ENCODE measurements at places on chromosomes 5 and 9.

DNA sequence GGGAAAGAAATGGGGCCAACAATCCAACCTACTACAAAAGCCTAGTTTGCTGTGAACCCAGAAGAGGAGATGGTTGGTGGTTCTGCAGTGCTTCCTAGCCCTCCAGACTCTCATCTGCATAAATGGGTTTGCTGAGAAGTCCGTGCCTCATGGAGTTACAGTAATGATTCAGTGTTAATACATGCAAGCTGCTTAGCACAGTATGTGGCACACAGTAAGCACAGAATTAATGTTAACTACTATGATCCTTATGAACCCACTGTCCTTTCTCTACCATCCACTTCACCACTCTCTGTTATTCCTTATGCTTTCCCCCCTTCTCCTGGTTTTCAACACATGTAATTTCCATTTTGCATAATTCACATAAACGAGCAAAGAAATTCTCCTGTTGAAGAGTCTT lies 100.0 kb downstream of the ACTBL2 start:
- DNase-seq: no peak

- DNase-seq: no peak
These were observed 17.4 kb upstream of the RORB start for GRCh38 chr9:74479711-74480110.

DNA sequence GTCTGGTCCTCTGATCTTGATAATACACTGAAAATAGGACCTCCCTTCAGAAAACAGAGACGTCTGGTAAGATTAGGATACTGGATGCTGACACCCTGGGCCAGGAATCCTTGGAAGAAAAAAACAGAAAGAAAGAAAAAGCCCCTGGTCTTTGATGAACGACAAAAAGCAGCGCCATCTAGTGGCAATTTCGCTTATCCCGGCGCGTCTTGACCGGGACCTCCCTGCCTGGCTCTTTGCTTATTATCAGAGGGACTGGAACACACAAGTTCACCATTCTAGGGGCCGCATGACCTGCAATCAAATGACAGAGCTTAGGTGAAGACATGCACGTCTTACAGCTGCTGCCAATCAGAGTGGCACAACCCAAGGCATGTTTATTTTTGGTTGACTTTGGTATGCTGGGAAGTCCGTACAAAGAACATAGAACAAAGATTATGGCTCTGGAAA lies 114.9 kb upstream of the NFIB start:
- DNase-seq: peak; percentile 91

DNA sequence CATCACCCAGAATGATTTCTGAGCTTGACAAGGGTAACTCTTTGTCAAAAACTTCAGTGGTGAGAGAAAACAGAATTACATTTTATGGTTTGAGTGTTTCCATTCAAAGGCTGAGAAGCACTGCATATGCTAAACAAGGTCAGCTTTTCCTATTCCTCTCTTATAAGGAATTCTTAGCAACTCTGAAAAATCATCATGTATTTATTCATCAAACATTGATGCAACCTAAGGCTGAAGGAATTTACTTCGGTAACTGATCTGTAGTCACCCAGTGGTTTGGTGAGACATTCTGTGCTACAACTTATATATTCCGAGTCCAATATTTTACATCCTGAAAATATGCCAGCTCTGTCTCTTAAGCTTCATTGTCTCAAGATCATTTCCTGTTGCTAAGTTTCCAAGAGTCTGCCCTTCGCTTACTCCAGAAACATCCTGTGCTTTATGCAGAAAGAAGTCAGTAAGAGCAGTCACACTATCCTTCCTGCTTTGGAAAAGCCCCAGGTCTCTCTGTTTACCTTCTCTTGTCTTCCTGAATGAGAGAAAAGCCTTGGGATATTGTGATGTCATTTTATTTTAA lies 176.6 kb upstream of the TBCA start:
- no peak for DNase-seq
